Esophagus squamous epithelium (tissue), 5 donors: ENCODE measurements at places on chromosomes 1 and 21. TPM values are rescaled to one million over a fixed set of nuclear protein-coding genes. Genes with fewer than 3 reads are reported as not detected.

DNA sequence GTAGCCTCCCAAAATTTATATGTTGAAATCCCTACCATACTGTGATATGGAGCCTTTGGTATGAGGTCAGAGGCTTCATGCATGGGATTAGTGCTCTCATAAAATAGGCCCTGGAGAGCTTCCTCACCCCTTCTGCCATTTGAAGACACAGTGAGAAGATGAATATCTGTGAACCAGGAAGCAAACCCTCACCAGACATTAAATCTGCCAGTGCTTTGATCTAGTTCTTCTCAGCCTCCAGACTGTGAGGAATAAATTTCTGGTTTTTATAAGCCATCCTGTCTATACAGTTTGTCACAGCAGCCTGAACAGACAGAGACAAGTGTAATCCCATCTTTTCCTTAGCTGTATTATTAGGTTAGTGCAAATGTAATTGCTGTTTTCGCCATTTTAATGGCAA lies 88.4 kb downstream of the OLFML2B start:
- no peak for DNase-seq

- DNase-seq = no peak
Observed at GRCh38 chr21:38661197-38661871, 144.4 kb upstream of the ETS2 start.

DNA sequence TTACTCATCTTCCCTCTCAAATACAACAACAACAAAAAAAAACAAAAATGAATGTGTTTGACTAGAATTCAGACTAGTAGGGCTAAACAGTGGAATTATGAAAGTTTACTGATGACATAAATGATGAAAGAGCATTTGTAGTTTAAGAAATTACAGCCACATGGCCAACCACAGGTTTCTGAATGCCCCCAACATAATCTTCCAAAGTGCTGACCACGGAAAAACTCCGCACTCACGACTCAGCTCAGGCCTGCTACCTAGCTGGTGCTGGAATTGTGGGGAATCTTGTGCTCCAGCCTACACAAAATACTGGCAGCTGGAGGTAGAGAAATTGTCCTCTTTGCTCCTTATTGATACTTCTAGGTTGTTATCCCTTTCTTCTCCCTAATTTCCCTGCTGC lies 23.6 kb upstream of the TBX15 start:
- no peak for DNase-seq

- no peak for DNase-seq
Observed at GRCh38 chr21:42414928-42415769, 11.4 kb downstream of the UBASH3A start.

CHODL gene
- total RNA-seq = 0.57 TPM

NUDT4B gene
- total RNA-seq = 19.1 TPM

DNA sequence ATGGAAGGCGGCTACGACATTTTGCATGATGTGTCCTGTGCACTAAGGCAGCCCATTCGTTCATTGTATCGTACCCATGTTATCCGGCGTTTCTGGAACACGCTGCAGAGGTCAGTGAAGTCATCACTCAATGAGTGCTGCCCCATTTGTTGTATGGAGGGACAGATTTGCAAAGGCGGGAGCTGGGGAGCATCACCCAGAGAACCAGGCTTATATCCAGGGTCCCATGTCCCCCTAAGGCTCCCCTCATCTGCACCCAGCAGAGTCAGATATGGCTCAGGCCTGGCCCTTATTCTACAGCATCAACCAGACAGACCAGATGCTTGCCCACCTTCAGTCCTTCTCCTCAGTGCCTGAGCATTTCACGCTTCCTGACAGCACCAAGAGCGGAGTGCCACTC lies 31.2 kb downstream of the SZT2 start:
- no peak for DNase-seq

DNA sequence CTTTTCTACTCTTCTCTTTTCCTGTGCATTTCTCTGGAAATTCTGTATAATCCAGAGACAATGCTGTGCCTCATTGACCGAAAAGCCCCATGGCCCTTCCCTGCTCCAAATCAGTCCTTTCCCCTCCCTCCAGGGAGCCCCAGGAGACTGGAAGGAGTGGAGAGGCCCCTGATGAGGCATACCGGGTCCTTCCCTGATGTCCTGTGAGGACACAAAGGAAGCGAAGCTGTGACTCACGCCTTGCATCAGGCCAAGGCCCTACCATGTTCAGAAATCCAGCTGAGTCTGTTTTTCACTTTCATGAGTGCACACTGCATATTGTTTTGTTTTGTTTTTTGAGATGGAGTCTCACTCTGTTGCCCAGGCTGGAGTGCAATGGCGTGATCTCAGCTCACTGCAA lies 38.7 kb upstream of the BECN2 start:
- DNase-seq = no peak

GRCh38 chr1:195828325-195828724 lies 779.9 kb downstream of the KCNT2 start:
- DNase-seq = no peak

DNA sequence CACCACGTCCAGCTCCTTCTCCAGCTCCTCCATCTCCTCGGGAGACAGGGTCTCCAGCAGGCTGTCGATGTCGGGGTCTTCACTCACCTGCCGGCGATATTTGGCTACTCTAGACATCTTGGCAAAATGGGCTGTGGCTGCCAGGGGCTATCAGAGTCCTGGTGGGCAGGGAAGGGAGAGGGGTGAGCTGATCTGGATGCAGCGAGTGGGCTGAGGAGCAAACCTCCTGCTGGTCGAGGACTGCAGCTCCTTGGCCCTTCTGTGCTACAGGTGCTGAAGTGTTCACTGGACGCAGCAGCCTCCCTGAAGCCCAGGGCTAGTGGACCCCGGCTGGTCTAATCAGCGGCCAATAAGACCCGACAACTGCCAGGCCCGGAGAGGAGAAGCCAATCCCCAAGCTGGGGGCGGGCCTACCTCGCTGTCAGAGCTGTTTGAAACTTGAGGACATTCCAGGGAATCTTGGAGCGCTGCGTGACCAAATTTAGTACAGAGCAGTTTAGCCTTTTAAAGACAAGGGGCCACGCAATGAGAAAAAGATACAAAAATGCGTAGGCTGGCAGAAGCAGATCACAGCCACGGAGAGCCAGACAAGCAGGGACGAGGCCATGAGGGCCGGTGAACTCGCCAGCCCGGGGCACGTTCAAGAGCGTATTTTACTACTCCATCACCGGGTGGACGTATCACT lies at the start of gene LMOD1:
Gene LMOD1, minus strand, starts transcription at position 325 of the 685 bp plus-strand sequence. Its CDS starts 208 bp downstream, at position 117.
- no peak for DNase-seq

OPTC gene
- not detected for total RNA-seq

DNA sequence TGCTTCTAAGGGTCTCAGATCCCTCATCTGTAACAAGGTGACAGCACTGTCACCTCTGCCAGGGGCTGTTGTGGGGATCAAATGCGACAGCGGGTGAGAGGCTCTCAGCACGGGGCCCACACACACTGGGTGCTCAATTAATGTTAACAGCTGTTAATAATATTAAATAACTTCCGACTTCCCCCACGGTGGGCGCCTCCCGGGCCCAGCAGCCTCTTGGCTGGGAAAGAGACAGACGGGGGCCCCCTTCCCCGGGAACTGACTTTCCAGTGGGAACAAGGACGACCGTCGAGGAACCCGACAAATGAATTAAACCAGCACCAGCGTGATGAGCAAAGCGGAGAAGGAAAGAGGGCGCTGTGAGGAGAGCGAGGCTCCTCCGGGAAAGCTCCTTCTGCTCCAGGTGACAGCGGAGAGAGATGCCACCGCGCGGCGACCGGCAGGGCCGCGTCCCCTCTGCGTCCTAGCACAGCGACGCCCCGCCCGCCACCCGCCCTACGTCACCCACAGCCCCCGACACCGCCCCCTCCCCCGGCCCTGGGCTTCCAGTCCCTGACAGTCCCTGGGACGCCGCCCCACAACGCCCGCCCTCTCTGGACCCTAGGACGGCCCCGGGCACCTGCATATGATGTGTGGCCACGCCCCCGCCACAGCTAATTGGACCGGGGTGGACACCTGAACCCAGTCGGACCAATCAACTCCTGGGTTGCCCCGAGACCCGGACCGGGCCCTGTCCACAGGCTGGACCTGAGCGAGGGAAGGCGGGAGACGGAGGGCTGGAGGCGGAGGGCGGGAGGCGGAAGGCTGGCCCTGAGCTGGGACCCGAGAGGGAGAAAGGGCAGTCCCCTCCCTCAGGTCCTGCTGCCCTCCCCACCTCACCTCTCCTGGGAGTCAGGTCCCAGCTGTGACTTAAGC lies 38.2 kb downstream of the MATN1 start:
- no peak for DNase-seq

DNA sequence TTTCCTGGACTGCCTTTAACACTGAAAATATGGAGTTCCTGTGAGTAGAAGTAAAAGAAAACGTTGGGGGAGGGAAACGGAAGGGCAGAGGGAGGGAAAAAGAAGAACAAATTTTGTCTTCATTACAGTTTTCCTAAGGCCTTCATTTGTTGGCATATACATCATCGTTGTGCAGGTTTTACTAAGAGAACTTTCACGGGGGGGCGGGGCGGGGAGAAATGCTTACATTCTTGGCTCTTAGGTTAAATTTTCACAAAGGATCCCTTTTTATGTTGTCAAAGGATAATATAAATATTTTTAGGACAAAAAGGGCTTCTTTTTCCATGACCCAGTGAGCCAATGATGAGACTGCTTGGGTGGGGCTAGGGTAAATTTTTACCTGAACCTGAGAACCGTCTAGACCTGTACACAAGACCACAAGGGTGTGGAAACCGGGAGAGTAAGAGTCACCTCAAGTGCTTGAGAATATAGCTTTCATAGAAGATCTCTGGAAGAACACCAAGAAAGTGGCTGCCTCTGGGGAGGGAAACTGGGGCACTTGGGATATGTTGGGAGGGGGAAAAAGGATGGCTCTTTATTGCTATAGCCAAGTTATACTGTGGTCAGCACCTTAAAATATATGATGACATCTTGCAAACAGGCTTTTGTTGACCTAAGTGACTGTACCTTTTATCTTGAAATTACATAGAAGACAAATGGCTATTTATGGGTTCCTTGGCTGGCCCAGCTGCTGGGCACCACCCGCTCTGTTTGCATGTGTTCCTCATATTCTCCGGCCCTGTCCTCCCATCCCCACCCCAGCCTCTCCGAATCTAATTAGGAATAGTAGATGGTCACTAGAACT lies 2.0 kb upstream of the UTP25 start:
- no peak for DNase-seq

ORC1 gene
- 6.2 TPM for total RNA-seq

ENO1 gene
- 1,668 TPM for total RNA-seq

LSM10 gene
- 29.4 TPM for total RNA-seq

PGLYRP4 gene
- total RNA-seq = 4.2 TPM

HCRTR1 gene
- not detected for total RNA-seq

- no peak for DNase-seq
Observed at GRCh38 chr1:154199563-154199879, 6.6 kb downstream of the CFAP141 start.

DNA sequence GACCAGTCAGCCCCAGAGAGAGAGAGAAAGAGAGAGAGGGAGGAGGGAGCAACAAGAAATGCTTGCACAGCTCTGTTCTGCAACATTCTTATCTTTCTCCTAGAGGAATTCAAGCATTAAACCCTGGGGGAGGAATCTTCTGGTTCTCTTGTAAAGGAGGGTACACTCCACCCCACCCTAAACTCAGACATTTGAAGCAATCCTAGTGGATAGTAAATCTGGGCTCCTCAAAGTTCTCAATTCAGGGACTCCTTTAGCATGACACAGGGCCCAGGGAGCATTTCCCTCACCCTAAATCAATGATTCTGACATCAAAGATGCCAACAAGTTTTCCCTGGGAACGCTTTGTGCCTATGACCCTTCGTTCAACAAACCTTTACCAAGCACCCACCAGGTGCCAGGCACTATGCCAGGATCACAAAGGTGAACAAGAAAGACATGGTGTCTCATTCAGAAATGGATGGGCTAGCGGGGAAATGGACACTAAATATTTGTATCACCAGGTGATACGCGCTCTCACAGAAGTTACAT lies 11.9 kb upstream of the CAPN2 start:
- no peak for DNase-seq

- DNase-seq = no peak
Observed at GRCh38 chr21:39674801-39675200, 62.1 kb downstream of the B3GALT5 start.

RGSL1 gene
- total RNA-seq = 0.42 TPM

DNA sequence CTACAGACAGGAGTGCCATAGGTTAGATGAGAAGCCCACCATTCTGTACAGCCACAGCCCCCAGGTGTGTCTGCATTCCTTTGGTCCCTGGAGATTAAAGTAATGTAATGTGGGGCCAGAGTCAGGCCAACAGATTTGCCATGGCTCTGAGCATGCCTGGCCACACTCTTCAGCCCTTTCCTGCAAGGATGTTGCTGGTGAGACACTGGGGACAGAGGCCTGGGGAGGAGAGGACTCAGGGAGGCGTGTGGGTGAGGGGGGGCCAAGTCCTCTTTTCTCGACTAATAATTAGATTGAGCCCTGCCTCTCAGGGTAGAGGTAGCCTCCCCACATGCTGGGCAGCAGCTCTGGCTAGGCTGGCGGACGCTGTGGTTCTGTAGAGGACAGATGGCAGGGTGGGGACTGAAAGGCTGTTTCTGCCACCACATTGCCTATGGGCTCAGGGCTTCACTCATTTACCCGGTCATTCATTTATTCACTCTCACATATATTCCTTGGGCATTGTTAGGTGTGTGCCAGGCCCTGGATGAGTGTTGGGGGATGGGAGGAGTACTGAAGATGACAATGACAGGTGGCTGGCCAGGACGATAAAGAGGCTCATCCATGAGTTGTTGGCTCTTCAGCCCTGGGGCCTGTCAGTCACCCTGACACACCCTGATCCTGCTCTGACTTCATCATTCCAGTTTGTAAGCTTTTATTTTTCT lies 7.1 kb upstream of the PRCC start:
- DNase-seq = no peak

SPRR3 gene
- 8,752 TPM for total RNA-seq

RGS1 gene
- total RNA-seq = 55.9 TPM

DNA sequence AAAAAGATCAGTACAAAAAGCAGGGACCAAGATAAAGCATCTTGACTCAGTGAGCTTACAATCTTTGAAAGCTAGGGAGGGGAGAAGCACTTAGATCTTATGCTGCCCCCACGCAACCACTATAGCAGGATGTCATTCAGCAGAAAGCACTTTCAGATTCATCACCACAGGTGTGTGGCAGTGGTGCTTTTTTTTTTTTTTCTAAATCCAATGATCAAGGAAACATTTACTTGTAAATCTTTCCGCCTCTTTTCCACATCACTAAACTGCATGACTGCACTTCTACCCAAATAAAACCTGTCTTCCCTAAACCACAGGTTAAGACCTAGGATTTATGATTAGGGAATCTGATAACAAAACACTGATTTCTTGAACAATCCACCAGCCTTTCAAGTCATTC lies 154.8 kb downstream of the SLC45A1 start:
- no peak for DNase-seq

GRCh38 chr1:113980110-113980509 lies 836 bp downstream of the OLFML3 start:
- no peak for DNase-seq

LRRC7 gene
- total RNA-seq = under 0.01 TPM

DNA sequence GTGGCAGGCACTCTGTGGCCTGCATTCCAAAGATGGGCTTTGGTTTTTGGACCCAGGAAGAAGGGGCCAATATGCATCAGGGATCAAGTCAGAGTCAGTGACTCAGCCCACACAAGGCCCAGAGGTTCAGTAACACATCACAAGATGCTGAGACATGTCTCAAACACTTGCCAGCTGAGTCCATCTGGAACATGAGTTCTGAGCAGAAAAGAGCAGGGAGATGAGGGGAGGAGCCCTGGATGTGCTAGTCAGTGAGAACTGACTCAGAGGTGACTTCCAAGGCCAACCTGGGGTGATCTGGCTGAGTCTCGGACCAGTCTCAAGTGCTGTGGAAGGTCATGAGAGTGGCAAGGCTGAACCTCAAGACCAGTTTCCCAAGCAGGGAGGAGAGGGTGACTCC lies 150.1 kb downstream of the CDC7 start:
- no peak for DNase-seq

GBP4 gene
- total RNA-seq = 7.4 TPM
